Dermis blood vessel endothelial cell (primary cell): ENCODE measurements at places on chromosomes 7 and 10. TPM values are rescaled to one million over a fixed set of nuclear protein-coding genes. Genes with fewer than 3 reads are reported as not detected.

GRCh38 chr7:87876869-87877234, 559 bp downstream of the DBF4 start:
- peak; percentile 76 for DNase-seq

GRCh38 chr7:155222573-155222972, 75.1 kb upstream of the INSIG1 start:
- no peak for DNase-seq

DNA sequence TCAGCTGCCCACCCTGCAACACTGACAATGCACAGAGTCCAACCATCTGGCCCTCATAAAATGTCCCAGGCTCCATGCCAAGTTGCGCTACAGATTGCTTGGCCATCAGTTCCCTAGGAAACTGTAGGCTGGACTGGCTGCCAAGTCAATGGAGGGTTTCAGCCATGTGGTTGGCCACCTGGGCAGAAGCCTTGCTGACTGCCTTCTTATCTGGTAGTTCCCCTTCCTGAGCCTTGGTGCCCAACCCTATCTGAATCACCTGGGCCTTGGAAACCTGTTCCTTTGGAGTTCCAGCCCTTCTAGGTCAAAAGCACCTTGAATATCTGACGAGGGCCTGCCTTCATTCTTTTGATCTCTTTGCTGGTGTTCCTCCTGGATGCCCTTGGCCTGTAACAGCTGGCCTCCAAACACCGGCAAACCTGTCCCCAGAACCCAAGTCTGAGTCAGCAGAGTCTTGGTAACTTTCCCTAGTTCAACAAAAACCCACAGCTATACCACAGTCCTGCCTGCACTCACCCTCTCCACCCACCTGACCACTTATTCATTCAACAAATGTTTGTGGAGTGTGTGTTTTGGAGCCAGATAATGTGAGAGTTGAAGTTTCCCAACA, 37.4 kb upstream of the KDM7A start:
- DNase-seq, result no peak

- no peak for DNase-seq
These were observed 282.3 kb downstream of the TWIST1 start for GRCh38 chr7:18835001-18835690.

- DNase-seq, result no peak
These were observed 279.8 kb downstream of the KCNMA1 start for GRCh38 chr10:77357611-77358310.

DNA sequence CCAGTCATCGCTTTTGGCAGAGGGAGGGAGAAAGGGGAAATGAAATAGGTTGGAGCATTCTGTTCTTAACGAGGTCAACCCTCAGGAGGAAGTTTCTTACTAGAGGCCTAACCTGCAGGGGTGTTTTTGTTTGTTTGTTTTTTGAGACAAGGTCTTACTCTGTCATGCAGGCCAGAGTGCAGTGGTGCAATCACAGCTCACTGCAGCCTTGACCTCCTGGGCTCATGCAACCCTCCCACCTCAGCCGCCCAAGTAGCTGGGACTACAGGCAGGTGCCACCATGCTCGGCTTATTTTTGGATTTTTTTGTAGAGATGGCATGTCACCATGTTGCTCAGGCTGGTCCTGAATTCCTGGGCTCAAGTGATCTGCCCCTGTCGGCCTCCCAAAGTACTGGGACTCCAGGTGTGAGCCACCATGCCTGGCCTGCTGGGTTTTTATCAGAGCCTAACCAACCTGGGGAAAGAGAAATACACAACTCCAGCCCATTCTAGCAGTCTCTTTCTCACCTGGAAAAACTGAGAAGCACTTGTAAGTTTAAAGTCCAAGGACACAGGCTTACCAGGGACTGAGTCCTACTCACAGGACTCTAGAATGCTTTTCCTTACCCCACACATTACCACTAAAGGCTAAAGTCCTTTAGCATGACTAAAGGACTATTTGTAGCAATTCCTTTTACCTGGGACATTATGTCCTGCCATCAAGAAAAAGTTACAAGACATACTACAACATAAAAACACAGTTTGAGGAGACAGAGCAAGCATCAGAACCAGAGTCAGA, 101.0 kb upstream of the EGFR start:
- DNase-seq, result no peak

GRCh38 chr7:131111081-131111576, 216.5 kb upstream of the MKLN1 start:
- DNase-seq, result peak; percentile 80

DNA sequence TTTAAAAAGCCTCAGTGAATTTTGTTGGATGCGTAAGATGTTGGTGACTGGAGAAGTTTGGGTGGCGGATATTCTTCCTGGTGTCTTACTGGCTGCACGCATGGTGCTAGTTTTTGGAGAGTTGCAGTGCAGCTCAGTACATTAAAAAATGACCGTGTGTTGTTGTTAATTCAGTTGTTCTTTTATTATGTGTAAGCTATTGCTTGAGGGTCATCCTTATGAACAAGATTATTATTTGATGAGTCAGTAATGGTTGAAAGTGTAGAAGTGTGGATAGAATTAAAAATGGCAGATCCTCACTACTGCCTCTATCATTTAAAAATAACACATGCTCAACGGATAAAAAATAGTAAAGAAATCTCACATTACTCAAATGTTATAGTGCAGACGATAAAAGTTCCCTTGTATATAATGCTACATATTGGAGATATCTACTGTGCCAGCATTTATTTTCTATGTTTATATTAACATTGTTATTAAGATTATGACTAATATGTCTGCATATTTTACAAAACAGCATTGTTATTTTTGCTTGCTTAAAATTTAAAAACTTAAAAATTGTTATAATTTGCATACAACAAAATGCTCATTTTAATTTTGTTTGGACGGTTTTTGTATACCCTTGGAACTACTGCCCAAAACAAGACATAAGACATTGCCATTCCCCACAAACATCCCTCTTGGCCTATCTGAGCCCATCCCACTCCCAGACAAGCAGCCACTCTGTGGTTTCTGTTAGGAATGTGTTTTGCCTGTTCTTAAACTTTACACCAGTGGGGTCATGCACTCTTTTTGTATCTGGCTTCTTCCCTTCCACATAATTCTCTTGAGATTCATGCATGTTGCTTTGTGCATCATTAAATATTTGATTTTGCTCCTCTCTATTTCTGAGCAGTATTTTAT, 142.0 kb downstream of the DOCK1 start:
- DNase-seq, result no peak

GRCh38 chr7:25117226-25118047, 7.6 kb downstream of the CYCS start:
- DNase-seq, result no peak

GRCh38 chr7:37341033-37341630, 107.5 kb downstream of the ELMO1 start:
- no peak for DNase-seq

- no peak for DNase-seq
These were observed 119.0 kb upstream of the BET1 start for GRCh38 chr7:94123136-94123535.

TRPV6 gene
- not detected in 2 replicates for total RNA-seq

ODAD2 gene
- 0.85 and 3.8 TPM in 2 replicates for total RNA-seq

LSM5 gene
- 22.0 and 30.2 TPM in 2 replicates for total RNA-seq

HOXA4 gene
- 0.34 and 0.65 TPM in 2 replicates for total RNA-seq

SPDYE6 gene
- total RNA-seq, result not detected in 2 replicates
